C1 segment of cervical spinal cord (tissue), 14 donors: ENCODE measurements at places on chromosomes 1 and 21.

- no peak for DNase-seq
Measured at GRCh38 chr1:173164686-173165085, 42.4 kb downstream of the TNFSF4 start.

- DNase-seq = no peak
Measured at GRCh38 chr1:109770331-109771095, 6.8 kb upstream of the EPS8L3 start.

GRCh38 chr1:7036386-7036785 is 251.1 kb downstream of the CAMTA1 start:
- no peak for DNase-seq

DNA sequence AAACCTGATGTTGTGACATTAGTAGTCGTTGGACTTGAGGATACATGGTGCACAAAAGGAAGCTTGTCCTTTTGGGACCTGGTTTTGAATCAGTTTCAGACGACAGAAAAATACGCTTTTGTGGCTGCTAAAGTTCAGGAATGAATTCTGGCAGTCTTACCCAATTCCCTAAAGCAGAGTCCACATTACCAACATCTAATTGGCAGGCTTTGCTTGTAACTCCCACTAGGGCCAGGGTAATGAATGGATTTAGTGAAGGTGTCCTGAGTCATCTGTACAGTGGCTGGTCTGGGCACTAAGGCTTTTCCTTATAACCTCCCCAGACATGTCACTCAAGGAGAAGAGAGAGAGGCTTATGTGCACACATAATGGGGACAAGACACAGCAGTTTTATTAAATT is 66.2 kb upstream of the RNPC3 start:
- no peak for DNase-seq

- no peak for DNase-seq
Measured at GRCh38 chr21:25626757-25627156, 12.3 kb upstream of the JAM2 start.

GRCh38 chr1:8410791-8411190 is 92.9 kb downstream of the SLC45A1 start:
- DNase-seq = no peak

- DNase-seq = no peak
Measured at GRCh38 chr1:9391620-9392019, 98.9 kb downstream of the SPSB1 start.

- DNase-seq = no peak
Measured at GRCh38 chr1:116288201-116288598, 84.8 kb upstream of the ATP1A1 start.

- DNase-seq = no peak
Measured at GRCh38 chr21:17925000-17925610, 105.9 kb upstream of the C21orf91 start.

DNA sequence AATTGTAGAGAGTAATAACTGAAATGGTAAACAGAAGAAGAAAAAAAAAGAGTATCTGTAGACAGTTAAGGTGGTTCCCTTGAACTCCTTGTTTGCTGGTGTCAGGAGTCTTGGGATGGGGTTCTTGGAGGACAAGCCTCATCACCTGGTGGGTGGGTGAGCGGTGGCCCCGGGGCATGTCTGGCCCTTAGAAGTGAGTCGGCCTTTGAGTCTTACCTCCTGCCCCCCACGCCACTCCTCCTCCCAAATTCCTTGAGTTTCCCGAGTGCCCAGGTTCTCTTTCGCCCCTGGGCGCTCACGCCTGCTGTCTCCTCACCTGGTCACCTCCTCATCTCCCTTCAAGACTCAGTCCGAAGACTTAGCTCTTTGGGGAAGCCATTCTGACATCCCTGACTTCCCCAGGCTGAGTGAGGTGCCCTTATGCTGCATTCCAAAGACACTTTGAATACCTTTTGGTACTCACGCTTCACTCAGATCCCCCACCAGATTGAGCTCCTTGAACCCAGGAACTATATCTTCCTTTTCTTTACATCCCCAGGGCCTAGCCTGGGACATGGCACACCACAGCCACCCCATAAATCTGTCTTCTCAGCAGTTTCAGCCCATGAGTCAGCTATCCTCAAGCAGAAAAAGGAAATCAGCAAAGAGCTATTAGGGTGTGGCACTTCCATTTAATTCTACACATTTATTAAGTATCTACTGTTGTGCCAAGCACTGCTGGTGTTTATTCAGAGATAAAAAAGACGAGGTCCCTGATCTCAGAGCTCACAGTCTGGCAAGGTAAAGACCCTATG is 13.5 kb upstream of the IKBKE start:
- no peak for DNase-seq

DNA sequence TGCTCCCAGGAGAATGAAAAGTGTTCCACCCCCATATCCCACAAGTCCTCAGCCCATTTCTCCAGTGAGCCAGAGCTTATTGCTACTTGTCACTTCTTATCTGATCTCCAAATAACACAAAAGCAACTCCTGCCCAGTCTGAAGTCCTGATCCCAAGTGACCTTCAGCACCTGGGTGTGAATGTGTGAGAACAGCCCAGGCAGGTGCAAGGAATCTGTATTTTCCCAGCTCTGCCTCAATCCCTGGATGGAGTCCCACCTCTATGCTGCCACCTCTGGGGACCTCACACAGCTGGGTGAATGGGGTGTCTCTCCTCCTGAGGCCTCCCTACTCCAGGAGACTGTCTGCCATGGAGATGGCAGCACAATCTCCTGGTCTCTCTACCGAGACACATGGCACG is 402.4 kb upstream of the PROX1 start:
- DNase-seq = no peak

DNA sequence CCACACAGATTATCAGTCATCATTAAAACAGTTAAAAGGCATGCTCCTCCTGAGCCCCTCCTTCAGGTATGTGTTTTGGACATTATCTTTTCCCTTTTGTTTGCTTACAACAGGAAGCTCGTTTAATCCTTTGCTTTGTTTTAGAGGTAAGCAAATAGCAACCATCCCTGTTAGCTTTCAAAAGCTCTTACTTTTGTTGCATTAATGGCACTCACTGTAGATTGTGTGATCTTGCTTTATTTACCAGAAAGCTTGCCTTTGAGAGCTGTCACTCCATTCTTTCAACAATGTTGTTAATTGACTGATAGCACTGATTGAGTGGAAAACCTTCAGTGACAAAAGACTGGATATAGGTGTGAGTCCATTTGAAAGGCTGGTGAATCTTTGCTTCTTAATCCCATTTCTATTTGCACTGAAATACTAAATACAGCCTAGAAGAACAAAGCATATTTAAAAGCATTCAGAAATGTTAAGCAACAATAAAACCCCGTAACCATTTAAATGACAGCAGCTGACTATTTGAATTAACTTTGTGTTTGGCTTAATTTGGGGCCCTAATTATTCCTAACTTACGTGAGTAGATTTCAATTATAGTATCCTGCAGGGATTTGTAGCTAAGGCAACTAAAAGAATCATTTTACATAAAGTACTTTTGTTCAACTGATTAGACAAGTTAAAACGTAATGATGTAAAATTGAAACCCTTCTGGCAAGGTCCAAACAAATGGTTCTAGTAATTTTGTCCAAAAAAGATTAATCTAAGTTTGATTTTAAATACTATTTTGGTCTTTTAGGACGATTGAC is 48.3 kb downstream of the ADGRL2 start:
- no peak for DNase-seq

DNA sequence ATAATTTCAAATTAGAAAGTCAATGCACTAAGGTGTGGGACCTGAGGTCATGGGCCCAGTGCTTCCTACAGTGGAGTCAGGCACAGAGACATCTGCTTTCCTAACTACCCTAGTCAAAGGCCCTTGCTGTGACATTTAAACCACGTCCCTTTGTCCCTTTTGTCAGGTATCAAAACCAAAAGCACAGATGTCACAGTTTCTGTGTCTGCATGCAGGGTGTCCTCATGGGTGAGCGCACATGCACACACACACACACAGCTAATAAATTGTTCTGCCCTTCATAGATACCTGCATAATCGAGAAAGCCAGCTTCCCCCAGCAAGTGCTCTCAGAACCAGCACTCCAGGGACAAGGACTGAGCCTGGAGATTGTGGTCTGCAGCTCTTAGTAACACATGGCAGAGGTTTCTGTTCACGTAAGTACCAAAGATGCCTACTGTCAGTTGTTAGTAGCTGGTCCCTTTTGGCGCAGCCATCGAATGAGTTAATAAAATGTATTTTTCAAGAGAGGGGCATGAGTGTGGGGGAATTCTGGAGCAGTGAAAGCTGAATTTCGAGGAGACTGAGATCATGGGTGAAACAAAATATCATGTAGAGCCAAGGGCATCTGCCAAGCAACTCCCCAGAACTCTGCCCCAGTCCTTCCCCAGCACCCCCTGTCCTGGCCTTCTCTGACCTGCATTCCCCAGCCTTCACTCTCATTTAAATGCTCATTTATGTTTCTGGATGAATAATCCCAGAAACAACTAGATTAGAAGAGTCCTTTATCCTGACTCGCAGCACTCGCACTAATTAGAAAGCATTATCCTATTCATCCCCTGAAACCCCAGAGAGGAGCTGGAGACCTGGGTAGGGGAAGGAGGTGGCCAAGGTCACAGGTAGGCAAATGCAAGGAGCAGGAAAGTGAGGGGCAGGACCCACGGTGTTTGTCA is 25.5 kb downstream of the TNR start:
- no peak for DNase-seq

DNA sequence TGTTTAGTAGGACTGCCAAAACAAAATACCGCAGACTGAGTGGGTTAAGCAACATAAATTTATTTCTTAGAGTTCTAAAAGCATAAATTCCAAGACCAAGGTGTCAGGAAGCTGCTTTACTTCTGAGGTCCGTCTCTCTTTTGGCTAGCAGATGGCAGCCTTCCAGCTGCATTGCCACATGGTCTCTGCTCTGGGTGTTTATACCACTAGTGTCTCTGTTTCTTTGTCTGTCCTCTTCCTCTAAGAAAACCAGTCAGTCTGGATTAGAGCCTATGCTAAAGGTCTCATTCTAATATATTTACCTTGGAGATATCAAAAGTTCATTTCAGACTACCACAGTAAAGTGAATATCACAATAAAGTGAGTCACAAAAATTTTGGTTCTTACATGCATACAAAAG is 519.8 kb downstream of the COL11A1 start:
- no peak for DNase-seq

DNA sequence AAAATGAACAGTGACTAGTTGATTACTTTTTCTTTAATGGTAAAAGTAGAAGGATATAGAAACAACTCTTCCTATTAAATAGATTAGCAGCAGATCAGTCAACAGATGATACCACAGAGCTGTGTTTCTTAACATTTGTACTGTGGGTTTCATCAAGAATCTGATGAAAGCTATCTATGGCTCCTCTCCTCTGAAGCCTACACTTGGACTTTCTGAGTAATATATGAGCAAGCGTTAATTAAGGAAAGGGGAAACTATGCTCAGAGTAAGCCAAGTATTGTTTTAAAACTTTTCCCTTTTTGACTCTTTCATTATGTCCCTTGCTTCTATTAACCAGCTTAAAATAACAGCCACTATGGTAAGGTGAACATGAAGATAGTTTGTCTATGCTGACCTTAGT is 10.8 kb downstream of the ARID4B start:
- DNase-seq = no peak

GRCh38 chr1:18132711-18133541 is 25.3 kb downstream of the IGSF21 start:
- no peak for DNase-seq
